Lower leg skin (tissue), 4 donors: ENCODE measurements at places on chromosomes 4 and X. TPM values are rescaled to one million over a fixed set of nuclear protein-coding genes. Genes with fewer than 3 reads are reported as not detected.

NOCT gene
- total RNA-seq = 4.0 TPM

PPEF2 gene
- total RNA-seq = not detected

RBM10 gene
- total RNA-seq = 35.4 TPM

GABRB1 gene
- not detected for total RNA-seq

MAGEA1 gene
- not detected for total RNA-seq

- peak; percentile 11 for DNase-seq
Measured at GRCh38 chrX:64975491-64975890, 759 bp downstream of the ZC4H2 start.

DNA sequence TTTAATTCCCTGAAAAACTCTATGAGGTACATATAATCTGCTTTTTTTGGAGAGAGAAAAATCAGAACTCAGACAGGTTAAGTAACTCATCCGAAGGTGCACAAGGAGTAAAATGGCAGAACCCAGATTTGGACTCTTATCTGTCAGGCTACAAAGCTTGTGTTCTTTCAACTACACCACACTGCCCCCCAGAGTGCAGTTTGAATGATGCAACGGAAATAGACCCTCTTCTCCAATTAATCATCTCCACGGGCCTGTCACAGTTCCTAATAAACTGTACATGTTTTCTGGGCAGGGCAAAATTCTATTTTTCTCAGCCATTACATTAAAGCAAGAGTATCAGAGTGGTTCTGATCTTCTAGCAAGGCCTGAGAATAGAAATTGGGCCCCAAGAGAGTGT is 35.3 kb upstream of the DCX start:
- DNase-seq = no peak

DNA sequence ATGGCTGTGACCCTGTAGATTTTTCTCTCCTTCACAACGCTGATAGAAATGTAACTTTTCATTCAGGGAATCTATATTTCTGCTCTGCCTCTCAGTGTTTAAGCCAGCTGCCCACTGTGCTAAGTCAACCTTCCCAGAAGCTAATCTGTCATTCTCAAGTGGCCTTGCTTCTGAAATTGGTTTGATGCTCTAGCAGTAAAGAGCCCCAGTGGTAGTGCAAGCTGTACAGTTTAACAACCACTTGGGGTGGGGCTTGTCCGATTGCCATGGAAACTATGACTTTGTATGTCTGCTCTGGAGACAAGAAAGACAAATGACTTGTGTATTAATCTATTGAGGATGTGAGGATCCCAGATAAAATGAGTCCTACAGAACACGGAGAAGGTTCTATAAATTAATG is 620.9 kb upstream of the GALNT7 start:
- DNase-seq = no peak

GRCh38 chr4:154960476-154960875 is 179.4 kb downstream of the RBM46 start:
- no peak for DNase-seq

DNA sequence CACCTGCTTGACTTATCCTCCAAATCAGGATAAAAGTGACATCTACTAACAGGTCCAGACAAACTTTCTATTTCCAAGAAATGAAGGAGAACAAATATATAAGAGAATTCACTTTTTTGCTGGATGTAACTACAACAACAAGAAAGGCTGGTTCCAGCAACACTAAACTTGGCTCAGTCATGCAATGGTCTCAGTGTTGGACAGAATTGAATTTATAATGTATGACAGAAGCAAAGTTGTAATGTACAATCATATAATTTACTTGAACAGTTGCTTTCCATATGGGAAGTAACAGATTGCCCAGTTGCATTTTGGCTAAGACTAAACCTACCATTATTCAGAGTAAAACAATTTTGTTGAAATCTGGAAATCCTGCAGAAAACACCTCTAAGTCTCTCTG is 183.3 kb upstream of the INTU start:
- DNase-seq = no peak
